ENCODE measurements at places on chromosomes 2 and 18. TPM values are rescaled to one million over a fixed set of nuclear protein-coding genes. Genes with fewer than 3 reads are reported as not detected.

DNA sequence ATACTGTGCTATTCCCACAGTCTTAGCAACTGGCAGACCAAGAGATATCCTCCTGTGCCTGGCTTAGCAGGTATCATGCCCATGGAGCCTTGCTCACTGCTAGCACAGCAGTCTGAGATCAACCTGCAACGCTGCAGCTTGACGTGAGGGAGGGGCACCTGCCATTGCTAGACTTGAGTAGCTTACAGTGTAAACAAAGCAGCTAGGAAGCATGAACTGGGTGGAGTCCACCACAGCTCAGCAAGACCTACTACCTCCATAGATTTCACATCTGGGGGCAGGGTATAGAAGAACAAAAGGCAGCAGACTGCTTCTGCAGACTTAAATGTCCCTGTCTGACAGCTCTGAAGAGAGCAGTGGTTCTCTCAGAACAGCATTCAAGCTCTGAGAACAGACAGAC, 74.8 kb downstream of the AKAIN1 start:
- no peak for DNase-seq

DNA sequence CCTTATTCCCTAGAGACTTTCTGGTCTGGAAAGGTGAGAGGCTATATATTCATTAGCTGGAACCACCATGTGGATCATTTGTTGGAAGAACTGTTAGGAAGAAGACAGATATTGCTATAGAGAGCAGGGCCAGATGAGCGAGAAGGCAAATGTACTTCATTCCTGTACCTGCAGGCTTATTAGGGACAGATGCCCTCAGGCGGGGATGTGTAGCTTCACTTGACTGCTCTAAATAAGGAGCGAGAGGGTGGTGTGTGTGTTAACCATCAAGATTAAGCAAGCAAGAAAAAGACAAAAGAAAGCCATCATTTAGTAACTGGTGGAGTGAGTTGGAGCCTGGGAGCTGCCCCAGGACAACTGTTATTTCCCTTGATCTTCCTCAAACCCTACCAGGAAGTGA, 36.4 kb downstream of the NEDD4L start:
- no peak for DNase-seq

Gene SCN7A
- total RNA-seq: not detected

GRCh38 chr18:37654034-37654433, 88.4 kb upstream of the CELF4 start:
- no peak for DNase-seq

Gene SLC9A4
- total RNA-seq: not detected

- no peak for DNase-seq
Observed at GRCh38 chr2:28544405-28544921, 48.6 kb downstream of the PLB1 start.

Gene RAB12
- 75.0 TPM for total RNA-seq

GRCh38 chr18:59123588-59124369, 15.9 kb upstream of the SEC11C start:
- DNase-seq: peak; percentile 79

GRCh38 chr2:218402491-218402901, 2.8 kb downstream of the CTDSP1 start:
- no peak for DNase-seq

- DNase-seq: no peak
Observed at GRCh38 chr18:34281722-34282121, 57.0 kb upstream of the NOL4 start.

Gene RIT2
- total RNA-seq: 0.37 TPM

DNA sequence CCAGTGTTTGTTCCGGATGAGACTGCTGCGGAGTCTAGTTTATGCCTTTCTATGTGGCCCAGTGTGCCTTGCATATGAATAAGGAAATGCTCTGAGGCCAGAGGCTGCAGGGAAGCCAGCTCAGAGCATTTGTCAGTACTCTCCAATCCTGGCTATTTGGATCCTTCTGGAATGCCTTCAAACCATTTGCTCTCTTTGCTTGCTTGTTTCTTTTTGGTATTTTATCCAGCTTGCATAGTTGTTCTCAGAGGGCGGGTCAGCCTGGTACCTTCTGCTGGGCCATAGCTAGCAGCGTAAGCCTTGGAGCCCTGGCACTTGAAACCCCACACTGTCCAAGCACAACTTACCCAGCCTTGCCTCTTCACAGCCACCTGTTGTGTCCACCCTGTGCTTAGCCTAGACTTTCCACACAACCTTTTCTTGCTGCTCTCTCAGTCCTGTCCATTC, 20.5 kb downstream of the CENPO start:
- DNase-seq: no peak

Gene RFX8
- not detected for total RNA-seq

GRCh38 chr2:63665846-63666475, 77.2 kb downstream of the MDH1 start:
- DNase-seq: peak; percentile 49

Gene SLC5A7
- total RNA-seq: not detected

- no peak for DNase-seq
Observed at GRCh38 chr2:65396348-65397026, 35.9 kb downstream of the SPRED2 start.

Gene SLC9A2
- 0.05 TPM for total RNA-seq

GRCh38 chr2:83079007-83079406, 1380.1 kb downstream of the SUCLG1 start:
- DNase-seq: no peak

- no peak for DNase-seq
Observed at GRCh38 chr2:64307421-64307820, 146.5 kb upstream of the LGALSL start.

- DNase-seq: no peak
Observed at GRCh38 chr2:231693956-231694355, 14.4 kb upstream of the PTMA start.

DNA sequence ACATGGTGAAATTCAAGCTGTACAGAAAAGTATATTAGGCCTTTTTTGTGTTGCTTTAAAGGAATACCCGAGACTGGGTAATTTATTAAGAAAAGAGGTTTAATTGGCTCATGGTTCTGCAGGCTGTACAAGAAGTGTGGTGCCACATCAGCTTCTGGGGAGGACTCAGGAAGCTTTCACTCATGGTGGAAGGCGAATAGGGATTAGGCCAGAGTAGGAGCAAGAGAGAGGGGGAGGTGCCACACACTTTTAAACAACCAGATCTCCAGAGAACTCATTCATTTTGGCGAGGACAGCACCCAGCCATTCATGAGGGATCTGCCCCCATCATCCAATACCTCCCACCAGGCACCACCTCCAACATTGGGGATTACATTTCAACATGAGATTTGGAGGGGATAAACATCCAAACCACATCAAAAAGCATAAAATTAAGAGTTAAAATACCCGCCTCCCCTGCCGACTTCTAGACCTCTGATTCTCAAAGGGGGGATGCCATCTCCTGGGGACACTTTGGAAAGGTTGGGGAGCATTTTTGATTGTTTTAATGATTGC, 15.1 kb upstream of the LIPG start:
- peak; percentile 42 for DNase-seq

GRCh38 chr2:45441571-45441970, 169.5 kb downstream of the SRBD1 start:
- DNase-seq: no peak

GRCh38 chr2:105752691-105753358, 8.1 kb downstream of the NCK2 start:
- DNase-seq: no peak

GRCh38 chr2:12684471-12684936, 32.2 kb upstream of the TRIB2 start:
- peak; percentile 62 for DNase-seq

DNA sequence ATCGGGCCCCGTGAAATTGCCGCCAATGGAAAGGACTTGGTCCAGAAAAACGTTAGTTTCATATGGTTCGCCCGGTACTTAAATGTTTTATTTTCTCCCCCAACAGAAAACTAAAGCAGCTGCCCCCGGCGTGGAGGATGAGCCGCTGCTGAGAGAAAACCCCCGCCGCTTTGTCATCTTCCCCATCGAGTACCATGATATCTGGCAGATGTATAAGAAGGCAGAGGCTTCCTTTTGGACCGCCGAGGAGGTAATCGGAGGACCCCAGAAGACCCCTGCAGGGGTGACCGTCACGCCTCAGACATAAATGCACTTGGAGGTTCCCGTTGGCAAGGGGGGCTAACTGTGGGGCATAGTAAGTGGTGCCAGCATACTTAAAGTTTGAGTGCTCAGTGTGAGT, 742 bp downstream of the RRM2 start:
- DNase-seq: no peak

Gene VIT
- total RNA-seq: 34.0 TPM

GRCh38 chr2:37849911-37850310, 75.2 kb upstream of the RMDN2 start:
- no peak for DNase-seq

Gene C2orf66
- not detected for total RNA-seq

Gene C1GALT1C1L
- total RNA-seq: 2.4 TPM

DNA sequence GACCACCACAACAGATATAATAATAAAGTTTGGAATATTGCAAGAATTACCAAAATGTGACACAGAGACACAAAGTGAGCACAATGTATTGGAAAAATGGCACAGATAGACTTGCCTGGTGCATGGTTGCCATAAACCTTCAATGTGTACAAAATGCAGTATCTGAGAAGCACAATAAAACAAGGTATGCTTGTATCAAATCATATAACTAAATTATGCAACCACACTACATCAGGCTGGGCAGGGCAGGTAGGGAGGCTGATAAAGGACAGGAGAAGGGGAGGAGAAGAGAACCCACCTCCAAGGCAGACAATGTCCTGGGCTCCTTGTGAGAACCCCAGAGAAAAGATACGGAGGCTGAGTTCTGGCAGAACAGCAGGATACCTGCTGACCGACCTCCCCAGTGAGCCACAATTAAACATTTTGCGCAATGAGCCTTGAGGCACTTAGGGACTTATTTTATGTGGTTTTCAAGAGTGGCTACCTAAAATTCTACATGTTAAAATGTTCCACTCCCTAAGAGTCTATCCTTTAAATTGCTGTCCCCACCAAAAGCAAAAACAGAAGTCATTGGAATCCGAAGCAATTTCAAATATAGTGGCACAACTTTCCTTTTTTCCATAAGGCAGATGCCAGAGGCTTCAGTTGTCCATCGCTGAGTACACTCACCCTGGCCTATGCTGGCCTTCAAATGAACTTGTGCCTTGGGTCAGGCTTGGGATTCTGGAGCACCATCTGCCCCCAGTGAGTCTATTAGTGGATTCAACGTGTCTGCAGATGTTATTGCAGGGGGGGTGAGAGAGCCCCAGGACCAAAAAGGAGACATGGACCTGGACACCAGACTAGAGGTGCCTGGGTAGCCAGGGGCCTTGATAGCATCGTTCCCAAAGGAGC, 16.8 kb downstream of the WDFY1 start:
- DNase-seq: no peak

DNA sequence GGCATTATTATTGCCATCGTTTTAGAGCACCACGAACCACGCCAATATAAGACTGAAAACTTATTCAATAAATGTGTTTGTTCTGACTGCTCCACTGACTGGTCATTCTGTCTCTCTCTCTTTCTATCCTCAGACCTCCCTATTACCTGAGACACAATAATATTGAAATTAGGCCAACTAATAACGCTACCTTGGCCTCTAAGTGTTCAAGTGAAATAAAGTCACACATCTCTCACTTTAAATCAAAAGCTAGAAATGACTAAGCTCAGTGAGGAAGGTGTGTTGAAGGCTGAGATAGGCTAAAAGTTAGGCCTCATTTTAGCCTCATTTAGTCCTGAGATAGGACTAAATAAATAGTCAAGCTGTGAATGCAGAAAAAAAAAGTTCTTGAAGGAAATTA, 38.8 kb downstream of the G6PC2 start:
- no peak for DNase-seq

Gene DQX1
- not detected for total RNA-seq

DNA sequence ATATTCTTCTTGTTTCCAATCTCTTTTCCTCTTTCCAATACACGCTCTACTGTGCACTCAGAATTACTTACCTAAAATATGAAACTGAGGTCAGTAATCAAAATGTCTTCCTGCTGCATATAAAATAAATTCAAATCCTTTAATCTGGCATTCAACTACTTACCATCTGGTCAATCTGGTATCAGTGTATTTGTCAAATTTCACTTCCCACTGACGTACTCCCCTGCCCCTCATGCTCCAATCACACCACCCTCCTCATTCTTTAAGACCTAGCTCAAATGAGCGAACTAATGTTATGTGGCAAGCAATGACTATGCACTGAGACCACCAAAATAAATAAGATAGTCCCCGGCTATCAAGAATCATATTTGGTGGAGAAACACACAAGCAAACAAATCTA, 6.7 kb downstream of the ASB3 start:
- no peak for DNase-seq

DNA sequence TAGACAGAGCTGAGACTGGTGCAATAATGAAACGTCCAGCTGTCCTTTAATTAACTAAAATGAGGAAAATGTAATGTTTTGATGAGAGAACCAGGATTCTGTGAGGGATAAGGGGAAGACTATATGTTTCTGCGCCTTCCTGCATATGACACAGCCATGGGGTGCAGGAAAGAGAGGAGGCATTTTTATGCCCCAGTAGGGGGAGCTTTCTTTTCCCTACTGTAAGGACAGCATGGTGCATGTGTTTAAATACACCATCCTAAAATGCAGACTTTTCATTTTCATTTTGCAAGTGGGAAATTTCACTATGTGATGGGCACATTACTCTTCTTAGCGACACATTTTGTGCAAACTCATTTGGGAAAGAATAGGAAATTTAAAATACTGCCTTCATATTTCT, 446.1 kb downstream of the ARHGAP15 start:
- DNase-seq: no peak

Data from M059J (cell line).